NB4 (cell line): ENCODE measurements at places on chromosomes 12 and 14.

DNA sequence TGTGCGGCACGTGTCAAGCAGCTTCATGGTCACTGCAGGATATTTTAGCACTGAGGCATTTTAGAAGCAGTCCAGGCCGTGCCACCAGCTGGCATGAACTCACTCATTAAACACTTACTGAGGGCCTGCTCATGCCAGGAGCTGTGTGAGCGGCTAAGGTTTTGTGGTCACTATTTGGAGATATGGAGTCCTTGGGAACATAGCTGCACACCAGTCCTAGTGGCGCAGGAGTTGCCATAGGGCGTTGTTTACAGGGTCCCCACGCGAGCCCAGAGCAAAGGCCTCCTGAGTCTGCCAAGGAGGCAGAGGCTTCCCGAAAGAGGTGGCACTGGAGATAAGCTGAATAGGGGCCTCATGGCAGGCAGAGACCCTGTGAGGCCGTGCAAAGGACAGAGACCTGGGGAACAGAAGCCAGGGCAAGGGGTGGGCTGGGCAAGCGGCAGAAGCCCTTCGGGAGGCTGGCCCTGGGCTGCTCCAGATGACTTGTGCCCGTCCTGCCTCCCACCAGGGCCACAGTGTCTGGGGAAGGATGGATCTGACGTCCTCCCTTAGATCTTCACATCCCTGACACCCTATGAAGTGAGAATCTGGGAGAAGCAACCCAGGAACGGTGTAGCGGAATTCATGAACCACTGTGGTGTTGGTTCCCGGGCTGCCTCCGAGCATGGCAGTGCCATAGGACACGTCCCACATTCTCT lies 38.9 kb downstream of the SFSWAP start:
- no peak for DNase-seq

- no peak for DNase-seq
These were observed 42.6 kb upstream of the LRTM2 start for GRCh38 chr12:1777798-1778197.

- DNase-seq: no peak
These were observed 988.4 kb downstream of the FLRT2 start for GRCh38 chr14:86518298-86518697.

GRCh38 chr14:70905301-70905700 lies 2.0 kb upstream of the PCNX1 start:
- DNase-seq: no peak

DNA sequence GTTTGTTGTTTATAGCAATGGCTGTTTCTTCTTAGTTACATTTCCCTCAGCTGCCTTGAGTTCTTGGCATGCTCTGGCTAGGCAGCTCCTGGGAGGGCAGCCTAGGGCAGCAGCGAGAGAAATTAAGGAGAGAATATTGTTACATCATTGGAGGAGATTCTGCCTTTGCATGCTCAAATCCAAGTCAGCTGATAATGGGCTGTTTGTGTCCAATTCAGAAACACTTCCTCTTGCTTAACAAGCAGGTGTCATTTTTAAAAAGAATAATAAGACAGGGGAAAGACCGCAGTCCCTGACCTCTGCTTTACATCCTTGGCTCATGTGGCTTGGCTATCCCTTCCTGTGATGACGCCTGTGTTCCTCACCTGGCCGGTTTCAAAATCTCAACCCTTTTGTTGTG lies 76.9 kb downstream of the ESR2 start:
- no peak for DNase-seq

GRCh38 chr14:32078023-32078857 lies 1.1 kb downstream of the ARHGAP5 start:
- DNase-seq: peak; percentile 21

DNA sequence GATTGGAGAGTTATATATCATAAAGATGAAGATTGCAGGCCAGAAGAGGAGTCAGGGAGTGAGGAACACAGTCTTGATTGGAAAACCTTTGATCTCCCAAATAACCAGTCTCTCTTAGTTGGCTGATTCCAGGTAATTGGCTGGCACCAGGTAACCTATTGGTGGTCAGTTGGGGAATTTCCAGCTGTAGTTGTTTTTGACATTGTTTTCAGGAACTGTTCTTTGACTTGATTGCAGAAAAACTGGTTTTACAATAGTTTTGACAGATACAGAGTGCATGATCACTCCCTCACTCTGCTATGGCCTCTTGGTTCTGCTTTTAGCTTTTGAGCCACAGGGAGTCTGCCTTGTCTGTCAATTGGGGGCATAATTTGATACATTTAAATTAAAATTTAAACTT lies 71.6 kb downstream of the ZNF641 start:
- peak; percentile 57 for DNase-seq

- DNase-seq: no peak
These were observed 27.1 kb upstream of the TMTC2 start for GRCh38 chr12:82659343-82660207.

DNA sequence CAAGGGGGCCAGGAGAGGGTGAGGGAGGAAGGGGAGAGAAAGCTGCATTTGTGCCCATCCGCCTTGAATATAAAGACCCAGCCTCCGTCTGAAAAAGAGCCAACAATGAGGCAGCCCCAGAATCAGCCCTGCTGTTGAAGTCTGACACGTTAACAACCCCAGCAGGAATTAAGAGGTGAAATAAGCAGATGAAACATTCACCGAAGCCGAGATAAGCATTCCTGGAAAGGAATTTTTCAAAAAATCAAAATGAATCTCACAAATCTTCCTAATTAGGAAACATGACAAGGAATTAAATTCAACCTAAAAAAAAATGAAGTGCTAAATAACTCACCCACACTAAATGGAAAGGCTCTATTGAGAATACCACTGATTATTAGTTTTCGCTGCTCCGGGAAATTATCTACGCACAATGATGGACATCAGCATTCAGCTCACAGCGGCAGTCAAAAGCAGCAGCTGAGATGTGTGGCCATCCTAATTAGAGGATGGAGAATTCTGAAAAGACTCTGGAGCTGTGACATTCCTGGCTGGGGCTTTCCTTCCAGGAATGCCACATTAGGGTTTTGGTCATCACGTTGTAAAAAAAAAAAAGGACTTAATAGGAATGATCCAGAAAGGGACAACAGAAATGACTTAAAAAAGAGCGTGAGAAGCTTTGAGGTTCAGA lies 8.2 kb upstream of the PARP11 start:
- DNase-seq: no peak

DNA sequence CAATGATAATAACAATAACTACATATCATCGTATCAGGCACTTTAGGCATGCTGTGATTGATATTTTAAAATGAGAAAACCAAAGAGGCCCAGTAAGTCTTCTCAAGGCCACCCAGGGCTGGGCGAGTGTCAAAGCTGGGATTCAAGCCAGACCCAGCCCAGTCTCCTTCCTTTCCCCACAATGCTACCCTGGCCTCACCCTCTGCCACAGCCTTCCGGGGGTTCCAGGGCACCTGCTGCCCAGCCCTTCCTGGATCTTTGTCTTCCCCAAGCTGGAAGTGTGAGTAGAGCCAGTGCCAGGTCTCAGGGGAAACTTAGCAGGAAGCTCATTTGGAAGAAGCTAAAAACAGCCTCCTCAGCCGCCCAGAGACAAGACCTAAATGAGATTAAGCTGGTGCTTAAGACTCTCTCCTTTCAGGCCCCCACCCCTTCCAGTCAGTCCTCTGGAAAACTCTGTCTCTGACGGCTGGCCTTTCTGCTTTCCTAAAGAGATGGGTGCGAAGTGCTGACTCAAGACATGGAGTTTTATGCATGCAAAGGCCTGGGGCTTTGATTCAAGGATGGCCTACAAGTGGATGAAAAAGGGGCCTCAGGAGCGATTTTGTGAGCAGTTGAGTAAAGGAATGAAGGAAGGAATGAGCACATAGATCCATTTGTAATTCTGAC lies 184.2 kb downstream of the KCNA5 start:
- DNase-seq: no peak

GRCh38 chr14:63204407-63205043 lies at the start of gene RHOJ:
Gene RHOJ (plus strand): TSS chr14:63204443. CDS start chr14:63204870, 427 bp downstream.
- DNase-seq: no peak

DNA sequence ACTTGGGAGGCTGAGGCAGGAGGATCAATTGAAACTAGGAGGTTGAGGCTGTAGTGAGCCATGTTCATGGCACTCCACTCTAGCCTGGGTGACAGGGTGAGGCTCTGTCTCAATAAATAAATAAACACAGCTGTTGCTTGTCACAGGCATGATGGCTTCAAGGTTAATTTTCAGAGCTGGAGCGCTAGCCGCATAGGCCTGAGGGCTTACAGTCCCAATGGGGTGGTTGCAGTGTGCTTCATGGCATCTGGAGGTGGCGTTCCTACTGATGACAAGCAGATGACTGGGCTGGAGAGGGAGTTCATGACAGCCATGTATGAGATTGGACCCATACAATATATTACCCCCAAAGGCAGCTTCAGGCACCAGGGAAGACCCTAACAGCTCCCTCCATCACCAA lies 1.6 kb upstream of the FMNL3 start:
- DNase-seq: no peak

GRCh38 chr12:12721176-12721751 lies 4.1 kb downstream of the CDKN1B start:
- DNase-seq: no peak
